AG04449 (cell line): ENCODE measurements at places on chromosomes 11 and 22.

GRCh38 chr11:70504246-70505020 lies 106.1 kb downstream of the CTTN start:
- no peak for DNase-seq

- no peak for DNase-seq
Observed at GRCh38 chr22:46366801-46367706, 31.5 kb downstream of the TRMU start.

DNA sequence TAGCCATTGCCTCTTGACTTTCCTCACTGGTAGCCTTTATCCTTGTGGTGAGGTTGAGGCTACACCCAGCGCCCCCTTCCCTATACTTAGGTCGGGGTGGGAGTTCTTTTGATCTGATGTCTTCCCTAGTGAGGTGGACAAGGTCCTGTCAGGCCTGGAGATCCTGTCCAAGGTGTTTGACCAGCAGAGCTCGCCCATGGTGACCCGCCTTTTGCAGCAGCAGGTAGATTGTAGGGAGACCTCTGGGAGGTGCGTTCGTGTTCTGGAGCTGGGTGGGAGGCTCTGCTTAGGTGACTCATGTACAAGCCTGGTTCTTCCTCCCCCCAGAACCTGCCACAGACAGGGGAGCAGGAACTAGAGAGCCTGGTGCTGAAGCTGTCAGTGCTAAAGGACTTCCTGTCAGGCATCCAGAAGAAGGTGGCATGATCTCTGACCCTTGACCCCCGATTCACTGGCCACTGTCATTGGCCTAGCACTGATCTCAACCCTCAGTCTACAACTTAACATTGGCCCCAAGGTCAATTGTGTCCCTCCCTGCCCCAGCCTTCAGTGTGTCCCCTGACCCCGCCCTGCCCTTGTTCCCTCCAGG lies 4.9 kb downstream of the INPPL1 start:
- no peak for DNase-seq

DNA sequence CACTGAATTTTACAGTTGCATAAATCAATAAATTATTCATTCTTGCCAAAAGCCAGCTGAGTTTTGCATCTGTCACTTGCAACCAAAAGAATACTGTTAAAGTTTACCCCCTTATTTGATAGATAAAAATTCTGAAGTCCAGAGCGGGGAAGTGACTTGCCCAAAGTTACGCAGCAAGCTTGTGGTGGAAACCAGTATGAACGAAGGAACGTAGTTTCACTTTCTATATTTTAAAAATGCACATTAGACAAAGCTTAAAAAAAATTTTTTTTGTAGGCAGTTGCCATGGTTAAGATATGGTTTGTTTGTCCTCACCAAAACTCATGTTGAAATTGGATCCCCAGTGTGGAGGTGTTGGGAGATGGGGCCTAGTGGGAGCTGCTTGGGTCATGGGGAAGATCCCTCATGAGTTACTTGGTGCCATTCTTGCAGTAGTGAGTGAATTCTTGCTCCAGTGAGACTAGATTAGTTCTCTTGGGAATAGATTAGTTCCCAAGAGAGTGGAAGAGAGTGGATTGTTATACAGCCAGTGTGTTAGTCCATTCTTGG lies 46.3 kb upstream of the SEZ6L start:
- no peak for DNase-seq

DNA sequence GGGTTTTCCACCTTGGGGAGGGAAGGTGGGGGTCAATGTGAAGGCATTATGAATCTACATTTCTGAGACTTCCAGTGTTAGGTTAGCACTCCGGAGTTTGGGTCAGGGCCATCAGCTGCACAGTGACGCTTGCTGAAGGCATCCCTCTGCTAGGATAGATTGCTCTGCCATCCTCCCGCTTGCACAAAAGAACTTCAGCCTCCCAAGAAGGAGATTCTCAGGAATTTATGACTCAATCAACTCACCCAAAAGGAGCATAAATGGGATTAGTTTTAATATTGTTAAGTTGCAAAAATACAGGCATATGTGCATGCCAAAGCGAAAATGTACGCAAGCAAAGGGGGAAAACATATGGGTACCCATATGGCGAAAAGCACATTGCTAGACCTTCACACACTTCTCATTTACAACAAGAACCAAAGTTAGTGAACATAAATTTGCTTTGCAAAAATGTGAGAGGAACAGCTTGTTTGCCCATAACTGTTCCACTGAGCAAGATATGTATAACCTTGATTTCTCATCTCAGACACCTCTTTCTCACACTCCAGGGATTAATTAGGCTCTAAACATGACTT lies 1013.0 kb downstream of the OPCML start:
- DNase-seq: peak; percentile 86

DNA sequence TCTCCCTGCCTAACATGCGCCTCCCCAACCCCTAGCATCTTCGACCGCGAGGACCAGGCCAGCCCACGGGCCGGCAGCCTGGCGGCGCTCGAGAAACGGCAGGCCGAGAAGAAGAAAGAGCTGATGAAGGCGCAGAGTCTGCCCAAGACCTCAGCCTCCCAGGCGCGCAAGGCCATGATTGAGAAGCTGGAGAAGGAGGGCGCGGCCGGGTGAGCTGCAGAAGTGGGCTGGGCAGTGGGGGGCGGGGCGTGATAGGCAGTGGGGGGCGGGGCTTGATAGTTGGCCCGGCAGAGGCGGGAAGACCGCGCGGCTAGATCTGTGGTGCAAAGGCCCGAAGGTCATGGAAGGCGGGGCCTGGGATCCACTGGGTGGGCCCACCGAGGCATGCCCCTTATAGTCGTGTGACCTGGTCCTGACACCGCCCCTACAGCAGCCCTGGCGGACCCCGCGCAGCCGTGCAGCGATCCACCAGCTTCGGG lies 8.7 kb downstream of the SELENOM start:
- no peak for DNase-seq

DNA sequence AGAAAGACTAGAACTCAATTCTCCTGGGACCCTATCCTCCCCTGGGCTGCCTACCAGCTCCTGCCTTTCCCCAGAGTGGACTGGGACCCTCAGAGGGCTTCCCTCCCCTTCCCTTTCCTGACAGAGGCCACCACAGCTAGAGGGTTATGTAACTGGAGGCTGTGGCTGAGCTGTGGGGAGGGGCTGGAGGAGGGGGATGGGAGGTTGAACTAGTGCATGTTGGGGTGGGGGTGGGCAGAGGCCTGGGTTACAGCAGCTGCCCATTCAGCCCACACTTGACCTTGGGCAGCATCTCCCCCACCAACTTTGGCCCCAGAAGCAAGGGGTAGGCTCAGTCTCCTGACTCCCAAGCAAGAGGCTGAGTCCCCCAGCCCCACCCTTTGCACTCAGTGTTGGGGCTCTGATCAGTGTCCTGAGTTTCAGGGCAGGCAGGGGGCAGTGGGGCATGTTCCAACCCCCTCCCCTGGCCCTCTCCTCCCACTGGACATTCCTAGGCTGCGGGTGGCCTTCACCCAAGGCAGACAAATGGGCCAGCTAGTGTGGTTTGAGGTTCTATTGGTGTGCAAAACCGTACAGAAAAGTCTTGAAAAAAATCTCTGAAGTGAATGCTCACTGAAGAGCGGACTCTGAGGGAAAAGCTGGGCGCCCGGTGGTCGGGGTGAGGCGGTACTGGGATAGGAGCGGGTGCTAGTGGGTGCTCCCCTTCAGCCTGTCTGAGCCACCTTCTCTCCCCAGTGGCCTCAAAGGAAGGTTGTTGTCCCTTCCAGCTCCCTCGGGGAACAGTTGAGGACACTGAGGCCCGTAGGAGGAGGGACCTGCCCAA lies 3.8 kb downstream of the KCNC1 start:
- no peak for DNase-seq

GRCh38 chr22:22866381-22867111 lies 21.1 kb upstream of the IGLL5 start:
- no peak for DNase-seq

DNA sequence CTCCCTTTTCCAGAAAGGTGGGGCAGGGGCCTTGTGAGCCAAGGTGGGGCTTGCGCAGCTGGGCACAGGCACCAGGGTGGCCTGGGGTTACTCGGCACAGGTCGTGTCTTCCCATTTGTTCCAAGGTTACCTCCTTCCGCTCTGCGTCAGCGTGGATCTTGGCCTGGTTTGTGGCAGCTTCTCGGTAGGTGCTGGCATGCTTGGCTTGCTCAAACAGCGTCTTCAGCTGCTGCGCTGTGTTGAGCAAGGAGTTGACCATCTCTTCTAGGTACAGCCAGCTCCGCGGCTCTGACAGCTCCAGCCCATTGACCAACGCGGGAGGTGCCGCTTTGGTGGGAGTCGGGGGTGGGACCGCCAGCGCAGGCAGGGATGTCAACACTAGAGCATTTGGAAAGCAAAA lies 20.6 kb downstream of the DEAF1 start:
- DNase-seq: no peak

- DNase-seq: no peak
Observed at GRCh38 chr11:18721561-18722292, 4.3 kb downstream of the IGSF22 start.
